Hematopoietic multipotent progenitor cell treated with erythropoietin and hydrocortisone succinate and interleukin-3 and kit ligand, for 6 days (in vitro differentiated cells): ENCODE measurements at places on chromosomes 13 and 19.

DNA sequence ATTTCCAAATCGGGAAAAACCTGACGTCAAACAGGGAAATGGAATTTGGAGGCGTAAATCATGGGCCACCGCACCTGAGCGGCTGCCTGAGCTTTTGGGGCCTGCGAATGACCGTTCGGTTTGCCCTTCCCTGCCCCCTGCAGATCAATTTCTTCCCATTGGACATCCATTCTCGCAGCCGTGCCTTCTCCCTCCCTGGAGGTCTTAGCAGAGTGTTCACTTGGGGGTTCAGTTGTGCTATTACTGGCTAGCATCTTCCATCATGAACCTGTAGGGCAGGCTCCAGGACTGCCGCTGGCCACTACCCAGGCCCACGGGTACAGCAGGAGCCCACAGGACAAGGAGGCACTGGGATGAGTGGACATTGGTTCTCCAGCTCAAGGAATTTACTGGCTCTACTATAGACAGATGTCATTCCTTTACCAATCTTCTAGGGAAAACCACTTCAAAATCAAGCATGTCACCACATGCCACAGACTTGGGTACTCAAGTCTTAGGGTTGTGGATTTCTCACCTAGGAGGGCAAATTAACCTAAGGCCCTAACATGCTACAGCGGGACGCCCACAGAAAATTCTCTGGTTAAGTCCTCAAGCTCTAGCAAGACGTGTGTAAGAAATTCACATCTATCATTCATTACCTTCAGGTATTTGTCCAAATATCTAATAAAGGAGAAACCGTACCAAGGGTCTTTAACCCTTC is 75.5 kb downstream of the COL4A1 start:
- no peak for DNase-seq

GRCh38 chr13:36601186-36601585 is 72.6 kb upstream of the SERTM1 start:
- no peak for DNase-seq

- DNase-seq, result peak; percentile 34
Measured at GRCh38 chr13:107124129-107124718, 556.3 kb upstream of the ARGLU1 start.

DNA sequence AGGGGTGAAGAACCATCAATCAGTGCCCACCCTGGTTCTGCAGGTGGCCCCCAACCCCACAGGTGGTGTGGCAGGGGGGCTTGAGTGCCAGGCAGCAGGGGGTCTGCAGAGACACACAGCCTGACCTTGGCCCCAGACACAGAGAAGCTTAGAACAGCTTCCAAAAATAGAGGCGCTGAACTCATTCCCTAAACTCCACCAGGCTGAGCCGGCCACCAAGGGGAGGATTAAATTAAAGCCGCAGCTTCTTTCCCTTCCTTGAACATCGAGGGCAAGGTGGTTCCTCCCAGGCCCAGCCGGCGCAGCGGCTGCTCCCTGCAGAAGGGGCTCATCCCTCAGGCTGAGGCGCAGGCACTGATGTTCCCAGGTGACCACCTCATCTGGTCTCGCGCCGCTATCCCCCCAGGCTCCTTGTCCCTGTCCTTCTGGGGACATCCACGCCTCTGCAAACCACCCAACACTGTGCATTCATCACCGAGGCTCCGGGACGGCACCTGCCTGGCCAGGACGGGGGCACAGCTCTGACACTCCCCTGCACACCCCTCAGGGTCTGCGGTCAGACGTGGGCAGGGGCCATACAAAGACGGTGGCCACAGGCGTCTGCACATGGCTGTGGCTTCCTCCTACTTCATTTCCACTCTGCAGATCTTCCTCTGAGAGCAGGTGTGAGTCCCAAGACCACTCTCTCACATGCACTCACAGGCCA is 30.9 kb downstream of the LAMP1 start:
- no peak for DNase-seq

DNA sequence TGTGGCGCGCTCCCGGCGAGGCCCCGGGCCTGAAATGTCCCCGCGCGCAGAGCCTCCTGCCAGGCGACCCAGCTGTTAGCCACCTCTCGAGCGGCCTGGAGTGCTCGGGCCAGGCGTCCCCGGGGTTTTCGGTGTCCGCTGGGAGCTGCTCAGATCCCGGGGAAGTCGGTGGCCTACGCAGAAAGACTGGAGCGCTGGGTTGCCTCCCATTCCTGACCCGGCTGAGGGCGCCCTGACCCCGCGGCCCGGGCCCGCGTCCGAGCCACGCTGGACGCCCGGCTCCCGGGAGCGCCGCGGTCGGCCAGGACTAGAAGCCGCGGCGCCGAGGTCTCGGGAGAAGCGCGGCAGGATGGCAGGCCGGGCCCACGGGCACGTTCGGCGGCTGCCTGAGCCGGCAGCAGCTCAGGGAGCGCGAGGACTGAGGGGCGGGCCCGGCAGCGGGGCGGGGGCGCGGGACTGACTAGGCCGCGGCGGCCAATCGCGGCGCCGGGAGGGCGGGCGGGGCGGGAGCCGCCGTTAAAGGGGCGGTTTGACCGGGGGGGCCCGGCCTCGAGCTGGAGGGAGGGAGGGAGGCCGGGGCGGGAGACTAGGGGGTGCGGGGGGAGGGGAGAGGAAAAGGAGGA is 1.3 kb upstream of the ZIC2 start:
- peak; percentile 78 for DNase-seq

- no peak for DNase-seq
Measured at GRCh38 chr13:20671789-20672188, 31.7 kb upstream of the IL17D start.

- DNase-seq, result no peak
Measured at GRCh38 chr13:51816604-51817249, 12.8 kb upstream of the DHRS12 start.

- DNase-seq, result no peak
Measured at GRCh38 chr13:49649244-49649962, 21.1 kb downstream of the ARL11 start.
